ENCODE measurements at places on chromosomes 1 and 21. TPM values are rescaled to one million over a fixed set of nuclear protein-coding genes. Genes with fewer than 3 reads are reported as not detected.

The S100A3 gene
- 2.9 TPM for total RNA-seq

The TMEM79 gene
- total RNA-seq = 0.54 TPM

The DNAH14 gene
- 2.7 TPM for total RNA-seq

The LRIF1 gene
- 13.1 TPM for total RNA-seq

GRCh38 chr1:1000357-1001056 lies 610 bp upstream of the HES4 start:
- DNase-seq = peak; percentile 89
- peaks cover 10% of the 10 kb centered on the region for H3K4me1 ChIP-seq
- H3K27ac ChIP-seq = peak overlapping the region; percentile 84
- H3K4me3 ChIP-seq = peak overlapping the region; percentile 59
- no peaks in the 10 kb centered on the region for H3K27me3 ChIP-seq

GRCh38 chr1:41698916-41699860 lies 214.7 kb upstream of the EDN2 start:
- no peak overlapping the region for H3K4me3 ChIP-seq
- no peaks in the 10 kb centered on the region for H3K36me3 ChIP-seq
- H3K27me3 ChIP-seq = no peaks in the 10 kb centered on the region
- H3K27ac ChIP-seq = no peak overlapping the region
- no peaks in the 10 kb centered on the region for H3K4me1 ChIP-seq

GRCh38 chr1:14625996-14626395 lies 27.5 kb downstream of the KAZN start:
- no peak overlapping the region for H3K27ac ChIP-seq
- no peak for DNase-seq
- no peaks in the 10 kb centered on the region for H3K36me3 ChIP-seq
- no peaks in the 10 kb centered on the region for H3K27me3 ChIP-seq

- no peaks in the 10 kb centered on the region for H3K36me3 ChIP-seq
- H3K4me3 ChIP-seq = no peak overlapping the region
Observed at GRCh38 chr1:216614011-216614934, 109.0 kb downstream of the ESRRG start.

Data from IMR-90 (cell line).